Daoy (cell line): ENCODE measurements at places on chromosomes 13 and 19. TPM values are rescaled to one million over a fixed set of nuclear protein-coding genes. Genes with fewer than 3 reads are reported as not detected.

ZNF112 gene
- total RNA-seq = 4.1 and 5.5 TPM in 2 replicates

- DNase-seq = no peak
Observed at GRCh38 chr13:75554981-75555380, 5.4 kb downstream of the UCHL3 start.

SLC25A41 gene
- total RNA-seq = not detected in 2 replicates

DNA sequence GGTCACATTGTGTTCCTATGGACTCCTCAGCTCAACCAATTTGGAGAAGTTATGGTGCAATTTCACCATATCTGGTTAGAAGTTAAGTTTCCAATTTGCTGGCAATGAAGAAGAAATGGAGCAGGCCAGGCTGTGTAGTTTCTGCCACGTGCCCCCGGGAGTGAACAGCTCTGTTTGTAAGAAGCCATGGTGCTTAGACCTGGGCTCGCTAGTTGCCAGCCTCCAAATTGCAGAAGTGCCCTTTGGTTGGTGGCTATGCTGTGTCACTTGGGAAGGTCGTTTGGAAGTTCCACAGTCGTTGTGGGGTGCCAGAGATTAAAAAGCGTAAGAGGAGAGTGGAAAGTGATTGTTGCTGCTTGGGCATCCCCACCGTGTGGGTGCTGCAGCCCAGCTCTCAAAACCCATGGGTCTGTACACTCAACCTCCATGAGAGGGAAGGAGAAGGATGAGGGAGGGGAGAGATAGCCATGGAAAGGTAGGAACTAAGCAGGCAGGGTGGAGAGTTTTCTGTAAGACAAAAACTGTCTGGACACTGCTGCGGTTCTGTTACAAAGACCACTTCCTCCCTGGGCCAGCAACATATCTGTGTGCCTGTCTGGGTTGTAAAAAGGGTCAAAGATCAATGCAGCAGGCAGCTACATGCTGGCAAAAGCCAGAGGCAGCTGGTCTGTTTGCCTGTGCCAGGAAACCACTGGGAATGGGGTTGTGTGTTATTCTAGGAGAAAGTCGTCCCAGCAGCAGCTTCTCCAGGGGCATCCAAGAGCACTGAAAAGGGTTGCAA lies 10.8 kb downstream of the ALOX5AP start:
- DNase-seq = no peak

ANKRD24 gene
- 0.34 and 0.74 TPM in 2 replicates for total RNA-seq

DNA sequence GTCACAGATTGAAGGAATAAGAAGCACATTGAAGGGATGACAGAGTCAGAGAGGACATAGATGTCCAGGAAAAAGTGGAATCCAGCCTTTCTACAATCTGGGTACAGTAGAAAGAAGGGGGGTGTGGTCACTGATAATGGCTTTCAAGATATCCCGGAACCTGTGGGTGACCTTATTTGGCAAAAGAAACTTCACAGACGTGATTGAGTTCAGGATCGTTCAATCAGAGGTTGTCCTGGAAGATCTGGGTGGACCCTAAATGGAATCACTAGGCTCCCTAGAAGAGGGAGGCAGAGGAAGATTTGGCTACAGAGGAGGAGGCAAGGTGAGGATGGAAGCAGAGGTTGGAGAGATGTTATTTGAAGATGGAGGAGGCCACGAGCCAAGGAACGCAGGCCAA lies 13.0 kb upstream of the SYCN start:
- DNase-seq = no peak

PRTN3 gene
- total RNA-seq = not detected in 2 replicates

- DNase-seq = peak; percentile 76
Observed at GRCh38 chr13:75365724-75366173, 116.2 kb downstream of the TBC1D4 start.

DNA sequence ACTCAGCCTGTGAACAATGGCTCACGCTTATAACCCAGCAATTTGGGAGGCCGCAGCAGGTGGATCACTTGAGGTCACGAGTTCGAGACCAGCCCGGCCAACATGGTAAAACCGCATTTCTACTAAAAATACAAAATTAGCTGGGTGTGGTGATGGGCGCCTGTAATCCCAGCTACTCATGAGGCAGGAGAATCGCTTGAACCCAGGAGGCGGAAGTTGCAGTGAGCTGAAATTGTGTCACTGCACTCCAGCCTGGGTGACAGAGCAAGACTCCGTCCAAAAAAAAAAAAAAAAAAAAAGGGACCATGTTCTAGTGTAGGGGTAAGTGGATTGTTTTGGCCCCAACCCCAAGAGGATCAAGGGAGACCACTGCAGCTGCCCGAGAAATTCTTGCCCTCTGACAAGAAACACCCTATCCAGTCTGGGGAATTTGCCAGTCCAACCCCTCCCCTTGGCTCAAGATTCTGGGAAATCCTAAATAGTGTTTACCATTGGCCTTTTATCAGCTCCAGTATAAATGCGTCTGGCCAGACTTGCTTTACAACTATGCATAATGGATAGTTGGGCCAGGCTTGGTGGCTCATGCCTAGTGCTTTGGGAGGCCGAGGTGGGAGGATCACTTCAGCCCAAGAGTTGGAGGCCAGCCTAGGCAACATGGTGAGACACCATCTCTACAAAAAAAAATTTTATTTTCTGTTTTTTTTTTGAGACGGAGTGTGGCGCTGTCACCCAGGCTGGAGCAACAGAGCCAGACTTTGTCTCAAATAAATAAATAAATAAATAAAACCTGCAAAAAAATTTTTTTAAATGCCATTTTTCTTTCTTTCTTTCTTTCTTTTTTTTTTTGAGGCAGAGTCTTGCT lies 5.1 kb upstream of the DHDH start:
- DNase-seq = no peak

MADCAM1 gene
- total RNA-seq = not detected in 2 replicates

DNA sequence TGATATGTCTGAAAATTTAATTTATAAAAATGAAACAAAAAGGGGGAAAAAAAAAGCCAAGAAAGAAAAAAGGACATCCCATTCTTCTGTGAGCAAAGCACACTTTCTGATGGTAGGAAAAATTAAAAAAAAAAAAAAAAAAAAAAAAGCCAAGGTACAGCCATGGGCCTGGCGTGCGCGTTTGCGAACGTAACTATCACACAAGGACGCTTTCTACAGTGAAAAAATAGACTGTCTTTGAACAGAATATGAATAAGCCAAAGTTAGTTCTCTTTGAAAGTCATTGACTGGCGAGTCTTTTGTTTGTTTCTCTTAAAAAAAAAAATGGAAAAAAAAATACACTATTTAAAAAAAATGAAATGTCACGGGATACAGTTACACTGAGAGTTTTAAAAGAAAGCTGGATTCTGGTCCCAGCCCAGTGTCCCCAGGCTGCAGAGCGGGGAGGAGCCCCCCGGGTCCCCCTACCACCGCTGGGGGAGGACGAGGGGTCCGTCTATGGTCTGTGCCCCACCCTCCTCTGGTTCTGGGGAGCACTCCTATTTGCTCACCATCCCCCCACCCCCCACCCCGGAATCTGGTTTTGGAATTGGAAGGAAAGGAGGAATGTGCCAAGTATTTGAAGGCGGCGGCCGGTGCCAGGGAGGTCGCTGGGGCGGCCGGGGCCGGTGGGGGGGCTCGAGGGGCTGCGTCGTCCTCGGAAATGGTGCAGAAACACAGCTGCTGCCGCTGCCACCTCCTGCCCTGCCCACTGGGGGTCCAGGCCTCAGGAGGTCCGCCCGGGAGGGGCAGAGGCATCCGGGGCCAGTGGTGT lies 134.5 kb downstream of the PTPRS start:
- no peak for DNase-seq
